ENCODE measurements at places on chromosomes 6 and 20.

DNA sequence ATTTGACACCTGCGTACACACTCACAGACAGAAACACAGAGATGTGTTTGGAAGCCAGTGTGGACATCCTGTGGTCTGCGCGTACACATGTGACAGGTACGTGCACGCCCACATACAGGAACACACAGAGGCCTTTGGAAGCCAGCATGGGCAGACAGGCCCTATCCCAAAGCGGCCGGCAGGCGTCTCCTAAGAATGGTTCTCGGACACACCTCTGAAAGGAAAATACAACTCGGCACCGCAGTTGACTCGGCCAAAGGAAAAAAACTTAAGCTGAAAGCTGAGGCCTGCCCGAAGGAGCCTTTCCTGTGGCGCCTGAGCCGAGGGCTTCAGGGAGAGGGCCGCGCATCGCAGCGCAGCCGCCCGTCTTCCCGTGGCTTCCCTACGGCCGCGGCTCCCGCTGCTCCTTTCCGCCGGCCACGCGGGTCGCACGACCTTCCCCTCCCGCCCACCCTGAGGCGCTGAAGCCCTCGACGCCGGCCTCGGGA lies 1.4 kb upstream of the CEP43 start:
- peak; percentile 19 for DNase-seq

DNA sequence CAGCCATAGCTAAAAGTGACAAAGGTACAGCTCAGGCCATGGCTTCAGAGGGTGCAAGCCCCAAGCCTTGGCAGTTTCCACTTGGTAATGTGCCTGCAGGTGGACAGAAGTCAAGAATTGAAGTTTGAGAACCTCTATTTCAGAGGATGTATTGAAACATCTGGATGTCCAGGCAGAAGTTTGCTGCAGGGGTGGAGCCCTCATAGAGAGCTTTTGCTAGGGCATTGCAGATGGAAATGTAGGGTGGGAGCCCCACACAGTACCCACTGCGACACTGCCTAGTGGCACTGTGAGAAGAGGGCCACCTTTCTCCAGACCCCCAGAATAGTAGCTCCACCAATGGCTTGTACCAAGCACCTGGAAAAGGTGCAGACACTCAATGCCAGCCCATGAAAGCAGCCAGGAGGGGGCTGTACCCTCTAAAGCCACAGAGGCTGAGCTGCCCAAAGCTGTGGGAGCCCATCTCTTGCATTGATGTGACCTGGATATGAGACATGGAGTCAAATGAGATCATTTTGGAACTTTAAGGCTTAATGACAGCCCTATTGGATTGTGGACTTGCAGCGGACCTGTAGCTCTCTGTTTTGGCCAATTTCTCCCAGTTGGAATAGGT lies 1299.4 kb upstream of the MAP3K7 start:
- no peak for DNase-seq

DNA sequence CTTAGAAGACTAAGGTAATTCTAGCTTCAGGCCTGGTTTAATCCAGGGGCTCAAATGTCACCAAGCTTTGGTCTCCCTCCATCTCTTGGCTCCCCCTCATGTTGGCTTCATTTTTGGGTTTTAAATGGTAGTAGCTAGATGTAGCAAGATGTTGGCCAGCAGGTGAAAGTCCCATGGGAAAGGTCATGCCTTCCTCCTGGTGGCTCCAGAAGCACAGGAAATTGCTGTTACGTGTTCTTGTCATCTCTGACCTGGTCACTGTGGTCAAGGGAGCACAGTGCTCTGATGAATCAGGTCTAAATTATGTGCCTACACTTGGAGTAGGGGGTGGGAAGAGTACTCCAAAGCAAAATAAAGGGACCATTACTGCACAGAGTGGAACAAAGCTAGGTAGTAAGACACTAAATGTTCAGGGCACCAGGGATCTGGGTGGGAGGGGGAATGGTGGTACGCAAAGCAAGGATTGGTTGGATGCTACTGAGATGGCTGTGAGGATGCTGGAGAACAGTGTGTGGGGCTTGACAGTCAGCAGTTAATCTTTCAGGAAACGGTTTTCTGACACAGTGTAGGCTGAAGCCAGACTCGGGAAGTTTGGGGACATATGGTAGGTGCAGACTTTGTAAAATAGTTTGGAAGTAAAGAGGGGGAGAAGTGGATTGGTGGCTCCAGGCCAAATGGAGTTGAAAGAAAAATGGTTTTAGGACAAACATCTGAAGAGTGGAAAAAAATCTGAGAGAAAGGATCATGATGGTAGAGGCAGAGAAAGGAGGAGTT lies 30.1 kb downstream of the CDS2 start:
- no peak for DNase-seq

- DNase-seq = no peak
These were observed 15.0 kb upstream of the MARCKS start for GRCh38 chr6:113842165-113842564.

DNA sequence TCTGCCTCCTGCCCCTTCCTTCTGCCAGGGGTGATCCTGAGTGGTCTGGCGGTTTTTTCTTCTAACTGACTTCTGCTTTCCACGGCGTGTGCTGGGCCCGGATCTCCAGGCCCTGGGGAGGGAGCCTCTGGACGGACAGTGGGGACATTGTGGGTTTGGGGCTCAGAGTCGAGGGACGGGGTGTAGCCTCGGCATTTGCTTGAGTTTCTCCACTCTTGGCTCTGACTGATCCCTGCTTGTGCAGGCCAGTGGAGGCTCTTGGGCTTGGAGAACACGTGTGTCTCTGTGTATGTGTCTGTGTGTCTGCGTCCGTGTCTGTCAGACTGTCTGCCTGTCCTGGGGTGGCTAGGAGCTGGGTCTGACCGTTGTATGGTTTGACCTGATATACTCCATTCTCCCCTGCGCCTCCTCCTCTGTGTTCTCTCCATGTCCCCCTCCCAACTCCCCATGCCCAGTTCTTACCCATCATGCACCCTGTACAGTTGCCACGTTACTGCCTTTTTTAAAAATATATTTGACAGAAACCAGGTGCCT lies 10.2 kb downstream of the SLC29A1 start:
- no peak for DNase-seq

- no peak for DNase-seq
These were observed 5.2 kb downstream of the DLGAP4 start for GRCh38 chr20:36311141-36311853.

DNA sequence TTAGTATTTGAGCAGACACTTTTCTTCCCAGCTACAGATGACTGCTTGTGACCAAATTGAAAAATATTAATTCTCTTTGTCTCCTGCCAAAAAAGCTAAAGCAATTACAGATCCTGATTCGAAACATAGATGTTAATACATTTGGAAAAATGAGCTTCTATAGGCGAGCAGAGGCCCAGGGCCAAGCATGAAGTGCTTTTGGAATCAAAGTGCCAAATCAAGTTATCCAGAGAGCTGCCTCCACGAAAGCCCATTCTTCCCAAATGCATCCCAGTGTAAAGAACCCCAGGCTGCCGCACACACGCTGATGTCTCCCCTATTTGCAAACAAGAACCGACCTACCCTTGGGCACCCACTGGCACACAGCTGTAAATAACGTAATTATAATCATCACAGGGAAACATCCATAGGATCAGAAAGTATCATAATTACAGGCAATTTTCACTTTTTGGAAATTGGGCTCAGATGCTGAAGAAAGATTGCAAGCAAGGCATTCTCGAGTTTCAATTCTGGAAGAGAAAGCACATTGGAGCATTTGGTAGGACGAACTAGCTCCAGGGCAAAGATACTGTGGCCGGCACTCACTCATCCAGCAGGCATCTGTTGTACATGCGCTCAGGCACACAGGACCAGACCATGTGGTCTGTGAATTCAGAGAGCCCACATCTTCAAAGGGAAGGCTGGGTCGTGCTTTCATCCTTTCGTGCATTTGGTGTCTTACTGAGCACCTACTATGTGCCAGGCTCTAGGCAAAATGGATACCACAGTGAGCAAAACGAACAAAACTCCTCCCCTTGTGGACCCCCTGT lies 45.9 kb downstream of the BMP7 start:
- no peak for DNase-seq

- no peak for DNase-seq
These were observed 272.6 kb upstream of the CITED2 start for GRCh38 chr6:139647016-139647415.

DNA sequence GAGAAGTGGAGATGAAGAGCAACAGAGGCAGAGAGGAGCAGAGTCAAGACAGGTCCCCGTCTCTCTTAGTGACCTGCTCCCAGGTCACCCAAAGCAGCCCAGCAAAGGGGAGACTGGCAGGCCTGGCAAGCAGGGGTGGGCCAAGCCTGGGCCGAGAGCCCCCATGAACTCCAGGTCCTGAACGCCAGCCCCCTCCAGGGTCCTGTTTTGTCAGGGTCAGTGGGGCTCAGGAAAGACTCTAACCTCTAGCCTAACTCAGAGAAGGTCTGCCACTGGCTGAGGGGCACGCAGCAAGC lies 1.2 kb downstream of the NECAB3 start:
- DNase-seq = no peak

- no peak for DNase-seq
These were observed 6.0 kb downstream of the RNF24 start for GRCh38 chr20:4009309-4009708.

- no peak for DNase-seq
These were observed 116.5 kb upstream of the EEF1E1 start for GRCh38 chr6:8218861-8219260.

- DNase-seq = no peak
These were observed 10.5 kb downstream of the THBS2 start for GRCh38 chr6:169243186-169243585.

- DNase-seq = no peak
These were observed 13.1 kb downstream of the DNAH8 start for GRCh38 chr6:38728203-38728602.

DNA sequence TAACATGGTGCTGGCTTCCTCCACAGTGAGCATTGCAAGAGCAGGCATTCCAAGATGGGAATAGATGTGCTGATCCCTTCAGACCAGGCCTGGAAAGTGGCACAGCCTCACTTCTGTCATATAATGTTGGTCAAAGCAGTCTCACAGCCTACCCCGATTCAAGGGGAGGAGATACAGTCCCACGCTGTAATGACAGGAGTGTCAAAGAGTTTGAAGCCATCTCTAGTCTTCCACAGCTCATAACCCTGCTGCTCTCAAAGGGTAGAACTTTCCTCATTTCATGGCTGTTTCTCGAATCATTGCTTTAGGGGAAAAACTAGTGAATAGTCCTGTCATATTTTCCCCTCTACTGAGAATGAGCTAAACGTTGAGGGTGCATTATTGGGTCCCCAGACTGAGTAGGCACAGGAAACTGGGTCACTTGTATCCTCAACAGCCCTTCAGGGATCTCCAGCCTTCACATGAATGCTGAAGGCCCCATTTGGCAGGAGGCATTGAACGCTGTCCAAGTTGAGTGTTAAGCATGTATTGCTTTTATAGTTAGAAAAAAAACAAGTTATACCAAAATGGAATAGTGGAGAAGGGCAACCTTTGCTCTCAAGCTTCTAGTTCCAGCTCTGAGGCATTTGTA lies 27.3 kb downstream of the DTD1 start:
- DNase-seq = no peak

DNA sequence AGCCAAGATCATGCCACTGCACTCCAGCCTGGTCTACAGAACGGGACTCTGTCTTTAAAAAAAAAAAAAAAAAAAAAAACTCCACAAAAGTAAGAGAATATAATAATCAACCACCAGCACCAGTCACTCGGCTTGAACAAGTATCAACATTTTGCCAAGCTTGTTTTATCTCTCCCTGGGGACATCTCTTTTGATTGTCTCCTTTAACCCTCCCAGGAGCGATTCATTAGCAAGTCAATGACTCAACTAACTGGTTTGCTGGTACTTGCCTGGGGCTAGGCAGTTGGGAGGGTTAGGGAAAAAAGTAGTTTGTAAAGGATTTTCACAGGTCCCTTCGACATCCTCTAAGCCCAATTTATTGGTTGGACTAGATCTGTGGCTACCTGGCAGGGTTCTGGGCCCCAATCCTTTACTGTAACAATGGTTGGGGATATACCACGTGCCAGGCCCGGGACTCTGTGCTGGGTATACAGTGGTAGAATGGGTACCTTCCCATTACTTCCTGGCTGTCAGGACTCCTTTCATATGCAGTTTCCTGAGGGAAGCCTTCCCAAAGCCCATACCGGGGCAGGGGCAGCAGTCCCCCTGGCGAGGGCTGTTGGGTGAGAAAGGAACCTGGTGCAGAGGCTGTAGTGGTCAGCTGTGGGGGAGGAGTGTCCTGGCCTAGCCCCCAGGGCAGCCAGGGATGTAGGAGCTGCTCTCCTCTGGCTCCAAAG lies 12.2 kb downstream of the TGIF2 start:
- DNase-seq = no peak

DNA sequence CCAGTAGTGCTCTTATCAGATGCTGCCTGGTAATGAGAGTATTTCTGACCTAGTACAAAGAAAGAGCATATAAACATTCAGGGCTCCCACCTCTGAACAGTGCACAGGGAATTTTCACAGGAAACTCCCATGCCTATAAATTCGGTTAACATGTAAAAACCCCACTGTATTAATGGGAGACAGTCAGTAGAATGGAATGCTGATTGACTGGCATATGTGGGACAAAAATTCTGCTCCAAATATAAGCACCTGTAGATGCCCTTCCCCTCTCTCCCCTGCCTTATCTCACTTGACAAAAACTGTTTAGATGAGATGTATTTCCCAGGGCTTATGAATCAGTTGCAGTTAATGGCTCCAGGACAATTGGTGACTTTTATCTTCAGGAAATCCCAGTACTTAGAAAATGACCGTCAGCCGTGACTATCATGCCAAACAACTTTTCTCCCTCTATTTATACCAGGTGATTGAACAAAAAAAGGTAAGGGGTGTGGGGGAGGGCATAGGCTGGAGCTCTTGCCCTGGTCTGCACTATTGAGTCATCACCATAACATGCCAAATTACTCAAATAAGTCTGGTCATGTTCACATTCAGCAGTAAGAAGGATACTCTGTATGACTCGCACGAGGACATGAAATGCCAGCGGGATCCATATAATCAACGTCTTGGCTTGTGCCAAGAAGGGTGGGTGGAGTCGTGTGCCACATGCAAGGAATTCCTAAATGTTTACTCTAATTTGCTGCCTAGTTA lies 176.4 kb upstream of the BMP2 start:
- DNase-seq = no peak

DNA sequence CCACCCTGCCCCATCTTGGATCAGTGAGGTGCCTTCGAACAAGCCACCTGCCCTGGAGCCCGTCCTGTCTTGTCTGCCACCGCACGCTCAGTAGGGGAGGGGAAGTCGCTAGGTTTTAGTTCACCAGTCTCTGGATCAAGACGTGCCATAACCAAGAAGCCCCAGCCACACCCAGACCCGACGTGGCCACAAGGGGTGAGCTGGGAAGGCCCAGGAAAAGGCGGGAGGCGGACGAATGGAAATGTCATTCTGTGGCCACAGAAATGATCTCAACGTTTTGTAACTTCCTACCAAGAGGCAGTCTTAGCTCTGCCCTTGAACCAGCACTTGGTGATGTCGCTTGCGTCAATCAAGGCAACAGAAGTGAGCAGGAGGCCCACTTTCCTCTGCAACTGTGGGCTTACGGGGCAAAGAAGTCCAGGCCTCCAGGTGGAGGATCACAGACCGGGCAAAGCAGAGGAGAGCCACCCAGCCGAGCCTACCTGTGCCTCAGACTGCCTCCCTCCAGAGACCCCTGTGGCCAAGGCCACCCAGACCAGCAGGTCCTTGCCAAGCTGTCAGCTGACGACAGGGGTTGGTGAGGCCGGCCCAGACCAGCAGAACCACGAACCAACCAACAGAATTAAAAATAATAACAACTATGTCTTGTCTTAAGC lies 14.5 kb downstream of the GMEB2 start:
- DNase-seq = no peak
